ENCODE measurements at places on chromosomes 5 and 9.
A peak's percentile ranks its signal among the peaks of the same experiment; 100 is the strongest.

DNA sequence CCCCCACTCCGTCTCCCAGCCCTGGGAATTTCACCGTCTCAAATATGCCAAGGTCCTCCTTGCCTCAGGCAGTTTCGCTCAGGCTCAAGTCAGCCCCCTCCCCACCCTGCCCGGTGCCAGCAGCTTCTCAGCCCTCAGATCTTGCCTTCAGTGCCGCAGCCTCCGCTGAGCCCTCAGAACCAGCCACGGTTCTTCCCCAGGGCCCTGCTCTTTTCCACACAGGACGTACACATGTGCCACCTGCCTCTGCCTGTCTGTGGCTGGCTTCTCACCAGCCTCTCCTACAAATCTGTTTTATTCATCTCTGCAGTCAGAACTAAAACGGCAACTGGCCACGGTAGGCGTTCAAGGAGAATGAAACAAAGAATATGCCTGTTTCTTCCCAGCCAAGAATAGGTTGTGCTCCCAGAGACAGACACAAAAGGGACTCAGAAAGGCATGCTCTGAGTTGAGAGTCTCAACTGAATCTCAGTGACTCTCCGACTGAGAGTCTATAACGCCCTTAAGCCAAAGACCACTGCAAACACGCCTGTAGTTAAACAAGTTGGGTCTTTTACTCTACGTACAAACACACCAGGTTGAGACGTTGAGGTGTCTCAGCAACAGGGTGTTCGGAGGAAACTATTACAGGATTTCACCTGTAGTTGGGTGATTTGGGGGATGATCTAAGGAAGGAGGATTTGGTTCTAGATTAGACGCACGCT is 10.6 kb upstream of the GRIN1 start:
- no peak for DNase-seq

- peak; percentile 52 for DNase-seq
These were observed 7.9 kb upstream of the ZFP62 start for GRCh38 chr5:180868960-180869359.

GRCh38 chr5:129724647-129725046 is 23.2 kb upstream of the MINAR2 start:
- DNase-seq, result no peak

DNA sequence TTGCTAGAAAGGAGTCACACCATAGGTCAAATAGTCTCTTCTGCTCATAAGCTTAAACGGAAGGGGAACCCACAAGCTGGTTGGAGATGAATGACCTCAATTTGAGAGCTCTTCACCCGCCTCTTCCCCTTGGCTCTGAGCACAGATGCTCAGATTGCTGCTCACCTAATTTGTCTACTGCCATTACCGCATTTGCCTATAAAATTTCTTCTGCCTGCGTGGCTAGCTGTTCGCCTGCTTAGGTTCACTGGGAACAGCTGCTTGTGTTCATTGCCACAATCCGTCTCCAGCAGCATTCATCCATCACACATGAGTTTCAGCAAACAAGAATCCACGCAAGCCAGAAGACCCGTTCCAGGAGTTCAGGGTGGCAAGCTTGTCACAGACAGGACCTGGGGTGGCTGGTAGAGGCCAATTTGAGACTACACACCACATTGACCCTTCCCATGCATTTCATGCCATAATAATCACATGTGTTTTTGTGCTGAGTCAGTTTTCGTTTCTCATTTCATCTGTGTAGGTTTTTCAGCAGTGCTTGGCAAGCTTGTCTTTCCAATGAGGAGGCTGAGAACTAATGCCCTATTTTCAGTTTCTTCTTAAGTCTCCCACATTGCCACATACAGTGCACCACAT is 50.2 kb upstream of the DNAH5 start:
- DNase-seq, result no peak

DNA sequence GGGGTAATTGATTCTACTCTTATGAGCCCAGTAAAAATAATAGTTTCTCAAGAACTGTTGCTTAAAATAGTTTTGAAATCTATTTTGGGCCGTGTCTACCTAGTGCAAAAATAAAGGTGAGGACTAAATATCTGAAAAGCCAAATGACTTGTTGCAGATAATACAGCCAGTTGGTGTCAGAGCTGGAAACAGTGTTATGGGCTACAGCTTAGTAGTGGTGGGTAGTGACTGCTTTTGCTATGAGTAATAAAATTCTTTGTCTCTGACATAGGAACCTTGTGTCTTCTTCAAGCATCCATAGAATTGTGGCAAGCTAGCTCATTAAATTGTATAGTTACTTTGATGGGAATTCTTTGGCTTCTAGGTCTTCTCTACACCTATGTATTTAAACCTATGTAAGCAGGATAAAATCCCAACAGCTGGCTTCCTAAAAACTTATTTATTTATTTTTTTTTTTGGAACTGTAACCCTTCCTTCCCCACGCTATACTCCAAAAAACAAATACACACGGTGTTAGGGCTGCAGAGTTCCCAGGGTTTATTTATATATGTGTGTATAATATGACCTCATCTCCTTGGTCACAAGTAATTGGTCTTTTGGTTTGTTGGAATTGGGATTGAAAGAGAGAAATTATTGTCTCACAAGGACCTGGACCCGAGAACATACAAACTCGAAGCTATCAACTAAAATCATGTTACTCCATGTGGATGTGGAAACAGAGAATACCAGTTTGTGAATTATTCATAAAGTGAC is 138.0 kb downstream of the NUDT12 start:
- no peak for DNase-seq

- DNase-seq, result no peak
These were observed 53.6 kb upstream of the SLC1A3 start for GRCh38 chr5:36552651-36553393.

DNA sequence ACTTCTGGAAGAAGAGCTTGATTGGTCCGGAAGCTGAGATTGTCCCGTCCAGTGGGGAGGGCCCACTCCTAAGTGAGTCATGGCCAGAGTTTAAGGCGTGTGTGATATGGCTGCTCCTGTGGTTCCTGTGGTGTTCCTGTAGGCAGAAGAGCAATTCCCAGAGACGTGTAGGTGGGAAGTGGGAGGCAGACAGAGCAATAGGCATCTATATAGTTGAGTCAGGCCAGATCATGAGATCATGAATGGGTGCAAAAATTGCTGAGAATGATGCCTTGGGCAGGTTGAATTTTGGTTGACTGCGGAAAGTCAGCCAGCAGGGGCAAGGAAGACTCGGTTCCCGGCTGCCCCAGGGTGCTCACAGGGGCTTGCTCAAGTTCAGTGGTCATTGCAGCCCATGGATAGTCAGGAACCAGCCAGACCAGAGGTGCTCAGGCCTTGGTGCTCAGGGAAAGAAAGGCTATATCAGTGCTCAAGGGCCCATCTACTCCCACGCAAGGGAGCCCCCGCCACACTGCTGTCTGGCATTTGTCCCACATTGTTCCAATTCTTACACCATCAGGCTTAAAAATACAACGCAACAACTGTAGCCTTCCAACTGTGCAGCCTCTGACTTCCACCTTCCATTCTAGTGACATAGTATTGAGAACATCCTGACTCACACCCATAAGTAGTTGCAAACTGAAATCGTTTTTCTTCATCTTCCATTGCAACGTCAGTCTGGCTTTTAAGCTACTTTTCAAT is 21.0 kb upstream of the GSN start:
- no peak for DNase-seq

DNA sequence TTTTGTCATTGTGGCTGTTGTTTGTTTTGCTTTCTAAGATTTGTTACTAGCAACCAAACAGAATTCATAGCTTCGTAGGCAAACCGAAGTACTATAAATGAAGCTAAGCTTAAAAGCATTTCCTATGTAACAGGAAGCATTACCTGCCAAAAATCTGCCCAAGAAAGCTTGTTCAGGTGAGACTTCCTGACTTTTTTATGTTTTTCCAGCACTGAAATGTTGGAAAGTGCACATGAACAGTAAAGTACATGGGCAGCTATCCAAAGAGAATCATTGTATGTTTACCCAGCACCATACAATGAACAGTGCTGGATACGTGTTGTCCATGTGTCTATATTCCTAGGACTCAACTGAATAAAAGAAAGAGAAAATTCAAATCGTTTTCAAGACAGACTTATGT is 247.1 kb downstream of the NFIB start:
- DNase-seq, result no peak

DNA sequence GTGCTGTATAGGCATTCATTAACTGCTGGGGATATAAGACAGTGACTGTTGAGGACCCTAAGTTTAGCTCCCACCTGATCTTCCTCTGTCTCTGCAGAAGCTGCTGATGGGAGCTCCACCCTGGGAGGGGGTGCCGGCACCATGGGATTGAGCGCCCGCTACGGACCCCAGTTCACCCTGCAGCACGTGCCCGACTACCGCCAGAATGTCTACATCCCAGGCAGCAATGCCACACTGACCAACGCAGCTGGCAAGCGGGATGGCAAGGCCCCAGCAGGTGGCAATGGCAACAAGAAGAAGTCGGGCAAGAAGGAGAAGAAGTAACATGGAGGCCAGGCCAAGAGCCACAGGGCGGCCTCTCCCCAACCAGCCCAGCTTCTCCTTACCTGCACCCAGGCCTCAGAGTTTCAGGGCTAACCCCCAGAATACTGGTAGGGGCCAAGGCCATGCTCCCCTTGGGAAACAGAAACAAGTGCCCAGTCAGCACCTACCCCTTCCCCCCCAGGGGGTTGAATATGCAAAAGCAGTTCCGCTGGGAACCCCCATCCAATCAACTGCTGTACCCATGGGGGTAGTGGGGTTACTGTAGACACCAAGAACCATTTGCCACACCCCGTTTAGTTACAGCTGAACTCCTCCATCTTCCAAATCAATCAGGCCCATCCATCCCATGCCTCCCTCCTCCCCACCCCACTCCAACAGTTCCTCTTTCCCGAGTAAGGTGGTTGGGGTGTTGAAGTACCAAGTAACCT is 22.1 kb downstream of the PCDHGC5 start:
- no peak for DNase-seq

- no peak for DNase-seq
These were observed 27.2 kb downstream of the SLC35A4 start for GRCh38 chr5:140591747-140592372.
